ENCODE measurements at places on chromosomes 2 and 18. TPM values are rescaled to one million over a fixed set of nuclear protein-coding genes. Genes with fewer than 3 reads are reported as not detected.

- DNase-seq: no peak
- no peaks in the 10 kb centered on the region for H3K4me1 ChIP-seq
- H3K27ac ChIP-seq: no peak overlapping the region
- no peaks in the 10 kb centered on the region for H3K36me3 ChIP-seq
- H3K4me3 ChIP-seq: no peak overlapping the region
- no peaks in the 10 kb centered on the region for H3K27me3 ChIP-seq
Observed at GRCh38 chr2:35116151-35116550, 1239.4 kb upstream of the CRIM1 start.

Gene STARD6
- not detected for total RNA-seq

Gene CXXC1
- 57.4 TPM for total RNA-seq

Gene ALLC
- not detected for total RNA-seq

Data from left lung (tissue), 14 donors.